ENCODE measurements at places on chromosomes 4 and X.

GRCh38 chrX:133633162-133633561 is 217.9 kb upstream of the GPC4 start:
- no peak for DNase-seq

GRCh38 chr4:170089274-170089667 is 485 bp downstream of the AADAT start:
- peak; percentile 47 for DNase-seq

DNA sequence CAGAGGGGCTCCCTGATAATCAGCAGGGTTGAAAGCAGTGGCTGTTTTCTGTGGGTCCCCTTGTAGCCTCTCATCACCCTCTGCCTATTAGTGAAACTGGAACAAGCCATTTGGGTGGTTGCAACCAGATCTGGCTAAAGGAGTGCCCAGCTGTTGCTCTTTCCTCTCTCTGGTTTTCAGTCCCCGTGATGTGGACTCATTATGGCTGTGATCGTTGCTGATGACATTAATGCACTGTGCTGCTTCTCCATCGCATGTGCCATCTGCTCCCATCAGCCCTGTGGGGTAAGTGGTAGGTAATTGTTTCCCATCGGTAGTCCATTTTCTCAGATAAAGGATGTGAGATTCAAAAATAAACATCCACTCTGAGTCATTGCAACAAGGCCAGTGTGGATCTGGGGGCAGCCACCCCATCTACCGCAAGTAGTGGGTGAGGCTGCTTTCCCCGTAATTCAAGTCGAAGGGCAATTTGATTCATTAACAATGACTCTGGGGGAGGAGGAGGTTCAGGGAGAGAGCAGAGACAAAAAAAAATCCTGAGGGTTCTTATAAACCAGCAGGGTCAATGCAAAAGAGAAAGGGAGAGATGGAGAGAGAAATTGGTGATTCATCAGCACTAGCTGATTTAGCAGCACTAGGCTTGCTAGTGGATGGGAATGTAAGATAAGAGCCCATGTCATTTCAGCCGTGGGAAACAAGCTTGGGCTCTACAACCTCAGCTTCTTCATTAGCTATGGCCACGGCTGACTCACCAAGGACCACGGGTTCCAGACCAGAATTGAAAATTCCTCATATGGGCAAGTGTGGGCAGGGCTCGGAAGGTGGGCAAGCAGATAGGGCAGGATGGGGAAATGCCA is 357.8 kb downstream of the MID1IP1 start:
- DNase-seq = peak; percentile 93

GRCh38 chrX:140151316-140151715 is 186.0 kb upstream of the CXorf66 start:
- DNase-seq = no peak

GRCh38 chr4:80125252-80126177 is 52.5 kb upstream of the ANTXR2 start:
- no peak for DNase-seq

GRCh38 chr4:67549123-67549522 is 3.8 kb upstream of the CENPC start:
- no peak for DNase-seq

DNA sequence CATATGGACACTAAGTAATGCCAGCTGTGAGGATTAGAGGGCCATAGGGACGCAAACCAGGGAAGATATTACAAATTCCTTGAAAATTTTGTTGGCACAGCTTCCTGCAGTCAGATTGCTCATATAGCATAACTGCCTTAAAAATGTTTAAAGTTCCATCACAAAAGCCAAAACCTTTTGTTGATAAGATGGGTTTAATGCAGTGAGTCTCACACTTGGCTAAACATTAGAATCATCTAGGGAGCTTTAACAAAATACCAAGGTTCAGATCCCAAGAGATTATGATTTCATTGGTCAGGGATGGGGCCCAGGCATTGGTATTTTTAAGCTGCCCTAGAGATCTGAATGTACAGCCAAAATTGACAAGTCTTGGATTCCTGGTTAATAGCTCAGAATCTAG is 376.5 kb upstream of the MAD2L1 start:
- no peak for DNase-seq

- DNase-seq = no peak
Measured at GRCh38 chr4:92814677-92815076, 510.9 kb downstream of the GRID2 start.

- DNase-seq = no peak
Measured at GRCh38 chrX:65601530-65602220, 65.8 kb upstream of the MSN start.

DNA sequence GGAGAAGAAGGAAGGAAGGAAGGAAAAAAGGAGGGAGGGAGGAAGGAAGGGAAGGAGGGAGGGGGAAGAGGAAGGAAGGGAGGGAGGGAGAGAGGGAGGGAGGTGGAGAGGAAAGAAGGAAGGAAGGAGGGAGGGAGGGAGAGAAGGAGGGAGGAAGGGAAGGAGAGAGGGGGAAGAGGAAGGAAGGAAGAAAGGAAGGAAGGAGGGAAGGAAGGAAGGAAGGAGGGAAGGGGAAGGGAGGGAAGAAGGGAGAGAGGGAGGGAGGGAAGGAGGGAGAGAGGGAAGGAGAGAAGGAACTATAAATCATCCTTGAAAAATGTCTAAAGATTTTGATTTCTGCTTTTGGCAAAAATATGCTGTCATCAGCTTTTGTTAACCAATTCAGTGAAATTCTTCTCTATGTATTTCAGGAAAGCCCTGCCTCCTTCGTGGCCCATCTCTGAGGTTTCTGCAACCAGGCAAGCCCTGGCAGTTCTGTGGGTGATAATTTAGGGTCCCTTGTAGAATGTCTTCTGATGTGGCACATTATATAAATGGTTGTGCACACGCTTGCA is 7.1 kb upstream of the HOPX start:
- no peak for DNase-seq

DNA sequence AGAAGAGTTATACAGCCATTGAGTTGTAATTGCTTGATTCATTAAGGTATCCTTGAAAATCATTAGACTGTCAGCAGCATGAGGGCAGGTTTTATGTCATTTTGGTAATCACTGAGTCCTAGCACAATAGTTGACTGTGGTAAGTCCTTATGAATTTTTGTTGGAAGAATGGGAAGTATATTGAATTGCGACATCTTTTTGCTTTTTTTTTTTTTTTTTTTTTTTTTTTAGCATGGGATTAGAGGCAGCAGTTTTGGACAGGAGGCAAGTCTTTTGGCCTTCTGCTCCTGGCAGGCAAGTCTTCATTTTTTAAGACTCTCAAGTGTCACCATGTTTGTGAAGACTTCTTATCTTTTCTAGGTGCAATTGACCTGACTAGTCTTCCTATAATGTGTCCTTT is 29.7 kb downstream of the PRRG1 start:
- DNase-seq = no peak

- DNase-seq = peak; percentile 66
Measured at GRCh38 chrX:104098151-104098808, 14.0 kb upstream of the ZCCHC18 start.

GRCh38 chrX:110531873-110532580 is 173.4 kb downstream of the RTL9 start:
- DNase-seq = no peak

- DNase-seq = no peak
Measured at GRCh38 chr4:143617994-143618679, 82.3 kb downstream of the FREM3 start.

DNA sequence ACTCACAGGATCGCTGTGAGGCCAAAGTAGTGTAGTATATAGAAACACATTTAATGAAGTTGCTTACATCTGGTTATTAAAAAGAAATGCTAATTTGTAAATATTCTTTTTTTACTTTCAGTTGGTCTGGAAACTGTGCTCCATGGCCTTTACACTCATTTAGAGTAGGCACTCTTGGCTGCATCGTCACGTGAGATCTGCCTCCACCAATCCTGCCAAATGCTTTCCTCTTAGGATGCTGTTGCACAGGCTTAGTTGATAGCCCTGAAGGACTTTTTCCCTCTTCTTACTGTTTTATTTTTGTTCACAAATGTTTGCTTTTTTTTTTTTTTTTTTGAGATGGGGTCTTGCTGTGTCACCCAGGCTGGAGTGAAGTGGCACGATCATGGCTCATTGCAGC is 6.3 kb downstream of the CPE start:
- peak; percentile 26 for DNase-seq

GRCh38 chr4:926538-926937 is 5.6 kb downstream of the GAK start:
- no peak for DNase-seq

- DNase-seq = no peak
Measured at GRCh38 chr4:56665781-56666180, 15.3 kb downstream of the HOPX start.

DNA sequence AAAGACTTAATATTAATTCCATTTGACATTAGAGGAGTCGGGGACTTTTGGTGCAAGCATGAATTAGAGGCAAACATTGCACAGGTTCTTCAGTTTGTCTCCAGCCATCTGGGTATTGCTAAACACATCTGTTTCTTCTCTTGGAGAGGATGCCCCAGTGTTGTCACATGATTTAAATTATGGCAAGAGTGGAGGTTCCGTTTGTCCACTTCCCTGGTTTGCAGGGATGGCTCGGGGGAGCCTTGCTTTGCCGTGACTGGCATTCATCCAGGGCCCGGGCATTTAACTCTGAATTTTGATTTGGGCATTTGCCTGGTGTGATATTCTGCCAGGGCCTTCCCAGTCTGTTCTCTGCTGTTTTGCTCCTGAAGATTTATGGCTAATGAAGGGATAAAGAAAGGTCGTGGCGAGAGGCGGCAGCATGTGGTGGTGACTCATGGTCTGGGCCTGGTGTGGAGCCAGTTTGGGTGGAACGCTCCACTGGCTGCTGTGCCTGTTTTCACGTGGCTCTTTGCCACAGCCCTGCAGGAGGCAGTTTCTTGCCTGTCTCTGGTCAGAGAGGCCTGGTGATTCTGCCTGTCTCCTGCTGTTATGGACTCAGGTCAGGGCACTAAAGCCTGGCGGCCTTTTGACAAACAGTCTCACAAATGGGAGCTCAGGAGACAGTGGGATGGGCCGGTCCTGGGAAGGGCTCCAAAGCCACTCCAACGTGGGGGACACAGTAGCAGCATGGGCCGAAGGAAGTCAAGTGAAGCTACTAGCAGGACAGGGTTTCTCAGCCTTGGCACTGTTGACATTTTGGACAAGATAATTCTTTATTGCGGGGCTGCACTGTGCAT is 99.4 kb upstream of the PGRMC2 start:
- no peak for DNase-seq

DNA sequence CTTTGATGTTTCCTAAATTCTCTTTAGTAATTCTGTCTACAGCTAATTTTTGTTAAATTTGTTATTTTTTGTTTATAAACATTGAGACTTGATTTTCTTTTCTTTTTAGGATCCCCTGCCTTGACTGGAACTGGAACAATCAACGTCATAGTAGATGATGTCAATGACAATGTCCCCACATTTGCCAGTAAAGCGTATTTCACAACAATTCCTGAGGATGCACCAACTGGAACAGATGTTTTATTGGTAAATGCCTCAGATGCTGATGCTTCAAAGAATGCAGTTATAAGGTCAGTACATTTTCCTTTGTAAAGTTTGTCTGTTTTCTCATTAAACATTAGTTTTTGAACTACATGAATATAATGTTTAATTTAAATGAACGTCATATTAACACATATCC is 119.4 kb downstream of the FAT4 start:
- no peak for DNase-seq

DNA sequence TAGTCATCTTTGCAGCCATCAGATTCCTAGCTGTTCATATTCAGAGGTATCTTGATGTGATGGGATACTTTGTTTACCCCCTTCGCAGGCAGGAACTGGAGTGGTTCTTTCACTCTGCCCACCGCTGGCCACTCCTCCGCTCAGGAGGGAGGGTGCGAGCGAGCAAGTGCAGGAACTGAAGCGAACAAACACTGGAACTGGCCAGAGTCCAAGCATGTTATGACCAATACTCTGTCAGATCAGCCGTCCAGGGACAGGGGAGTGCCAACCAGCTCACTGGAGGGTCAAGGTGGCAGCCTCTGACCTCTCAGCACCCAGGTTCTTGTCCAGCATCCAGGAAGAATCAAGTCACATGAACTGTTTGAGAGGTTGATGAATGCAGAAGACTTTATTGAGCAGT is 18.0 kb upstream of the MANBA start:
- DNase-seq = no peak

DNA sequence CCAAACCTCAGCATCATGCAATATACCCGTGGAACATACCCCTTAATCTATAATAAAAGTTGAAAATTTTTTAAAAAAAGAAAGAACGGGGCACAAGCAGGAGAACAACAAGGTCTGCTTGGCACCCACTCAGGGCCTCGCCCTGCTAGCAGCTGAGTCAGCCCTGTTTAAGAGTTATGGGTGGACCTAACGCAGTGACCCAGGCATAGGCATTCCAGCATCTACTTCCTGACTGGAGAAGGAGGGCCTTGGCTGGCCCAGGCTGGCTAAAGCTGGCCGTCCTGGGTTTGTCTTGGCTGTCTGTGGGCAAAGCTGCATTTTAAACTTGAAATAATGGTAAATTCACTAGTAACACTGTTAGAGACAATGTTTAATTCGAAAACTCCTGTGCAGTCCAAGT is 236.7 kb upstream of the PGRMC2 start:
- DNase-seq = no peak

DNA sequence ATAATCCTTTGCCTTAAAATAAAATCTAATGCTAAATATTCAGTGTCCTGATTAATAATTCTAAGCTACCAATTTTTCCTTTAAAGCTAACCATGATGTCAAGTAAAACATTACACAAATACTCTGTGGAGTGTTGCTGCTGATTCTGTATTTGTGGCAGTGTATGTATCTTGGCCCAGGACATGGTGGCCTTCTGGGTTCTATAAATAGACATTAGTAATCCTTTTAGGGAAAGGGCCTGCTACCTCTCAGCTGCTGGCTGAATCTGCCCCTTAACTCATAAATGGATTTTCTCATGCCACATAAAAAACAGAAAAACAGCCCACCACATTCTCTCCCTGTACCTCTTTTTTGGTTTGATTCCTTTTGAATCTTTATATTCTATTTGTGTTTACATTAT is 1.2 kb upstream of the XK start:
- peak; percentile 47 for DNase-seq

GRCh38 chrX:151904989-151905388 is 7.7 kb upstream of the MAGEA4 start:
- no peak for DNase-seq

DNA sequence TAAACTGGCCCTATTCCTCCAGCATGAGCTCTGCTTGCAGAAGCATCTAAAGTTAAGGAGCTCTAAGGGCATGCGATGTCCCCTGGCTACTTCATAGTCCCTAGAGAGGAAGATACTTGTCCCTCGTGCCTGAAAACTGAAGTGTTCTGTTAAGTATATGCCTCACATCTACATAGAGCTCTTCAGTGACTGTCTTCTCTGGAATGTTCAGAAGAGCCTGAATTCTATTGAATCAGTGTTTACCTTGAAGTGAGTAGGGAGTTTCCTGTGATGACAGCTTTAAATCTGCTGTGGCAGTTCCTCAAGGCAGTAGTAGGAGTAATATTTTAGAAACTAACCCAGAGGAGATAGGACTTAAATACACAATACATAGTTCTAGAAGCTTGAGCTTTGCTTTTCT is 111.2 kb downstream of the ZNF518B start:
- no peak for DNase-seq

- no peak for DNase-seq
Measured at GRCh38 chr4:8637456-8637984, 45.0 kb downstream of the CPZ start.

DNA sequence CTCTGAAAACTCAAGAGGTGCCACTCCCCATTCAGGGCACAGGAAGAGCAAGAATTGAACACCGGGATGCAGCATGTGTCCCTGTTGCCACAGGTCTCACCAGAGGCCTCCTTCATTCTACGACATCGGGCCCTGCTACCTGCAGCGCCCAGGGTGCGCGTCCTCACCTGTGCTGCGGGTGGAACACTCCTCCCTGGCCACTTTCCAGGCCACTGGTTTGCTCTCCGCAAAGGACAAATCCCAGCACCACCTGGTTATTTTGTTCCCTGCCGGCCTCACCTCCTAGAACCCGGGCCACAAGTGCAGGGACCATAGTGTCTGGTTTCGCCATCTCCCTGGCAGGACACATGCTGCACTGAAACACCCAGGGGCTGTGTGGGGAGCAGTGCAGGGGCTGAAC is 14.3 kb upstream of the FAM3A start:
- DNase-seq = no peak
